ENCODE measurements at places on chromosomes 2 and 18. TPM values are rescaled to one million over a fixed set of nuclear protein-coding genes. Genes with fewer than 3 reads are reported as not detected.

EGR4 gene
- total RNA-seq, result 0.16 TPM

PRSS56 gene
- total RNA-seq, result not detected

ANKRD53 gene
- 1.7 TPM for total RNA-seq

IL1R2 gene
- 2.8 TPM for total RNA-seq

TSPYL6 gene
- total RNA-seq, result not detected

ADRA2B gene
- total RNA-seq, result 0.47 TPM

SLC4A5 gene
- 1.3 TPM for total RNA-seq

Data from right atrium auricular region (tissue), 2 donors.